ENCODE measurements at places on chromosomes 7 and 10.

DNA sequence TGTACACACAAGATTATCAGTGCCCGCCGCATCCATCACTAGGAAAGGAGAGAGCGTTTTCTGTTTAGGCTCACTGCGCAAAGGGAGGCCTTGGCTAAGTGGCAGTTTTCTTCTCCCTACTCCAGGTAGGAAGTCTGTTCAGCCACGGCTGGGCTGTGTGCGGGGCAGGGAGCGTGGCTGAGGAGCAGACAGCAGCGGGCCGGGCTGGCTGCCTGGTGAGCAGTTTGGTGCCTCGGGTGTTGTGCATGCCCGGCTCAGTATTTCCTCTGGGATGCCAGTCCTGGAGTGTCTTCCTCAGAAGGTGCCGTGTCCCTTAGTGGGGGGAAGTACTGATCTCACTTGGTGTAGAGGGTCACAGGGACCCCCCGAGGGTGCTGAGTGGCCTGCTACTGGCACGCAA lies 114.4 kb downstream of the NT5C2 start:
- no peak for DNase-seq

DNA sequence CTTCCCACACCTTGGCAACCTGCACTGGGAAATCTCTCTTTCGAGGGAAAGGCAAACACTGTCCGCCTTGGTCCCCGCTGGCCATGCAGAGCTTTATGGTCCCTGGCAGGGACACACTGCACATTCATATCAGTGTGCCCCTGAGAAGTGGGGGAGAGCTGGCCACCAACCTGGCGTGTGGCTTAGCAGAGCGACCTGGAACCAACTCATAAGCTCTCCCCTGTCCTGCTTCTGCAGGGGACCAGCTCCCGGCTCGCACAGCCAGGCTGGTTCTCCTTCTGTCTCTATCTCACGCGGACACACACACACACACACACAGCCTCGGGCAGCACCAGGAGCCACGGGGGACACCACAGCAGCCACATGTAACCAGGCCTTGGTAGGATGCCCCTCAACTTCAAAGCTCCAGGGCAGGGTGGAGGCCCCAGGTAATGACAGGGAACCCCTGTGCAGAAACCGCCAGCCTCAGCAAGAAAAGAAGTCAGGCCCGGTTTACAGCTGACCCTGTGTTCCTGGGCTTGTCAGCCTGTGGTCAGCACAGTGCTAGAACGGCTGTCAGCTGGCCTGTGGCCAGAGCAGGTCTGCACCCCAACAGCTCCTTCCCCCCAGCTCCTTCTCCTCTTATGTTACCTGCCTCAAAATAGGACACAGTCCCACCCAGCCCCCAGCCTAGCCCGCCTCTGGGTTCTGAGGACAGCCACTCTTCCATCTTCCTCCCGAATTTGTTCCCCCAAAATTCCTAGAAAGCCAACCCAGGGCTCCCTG lies 69.3 kb downstream of the OAT start:
- DNase-seq = no peak

DNA sequence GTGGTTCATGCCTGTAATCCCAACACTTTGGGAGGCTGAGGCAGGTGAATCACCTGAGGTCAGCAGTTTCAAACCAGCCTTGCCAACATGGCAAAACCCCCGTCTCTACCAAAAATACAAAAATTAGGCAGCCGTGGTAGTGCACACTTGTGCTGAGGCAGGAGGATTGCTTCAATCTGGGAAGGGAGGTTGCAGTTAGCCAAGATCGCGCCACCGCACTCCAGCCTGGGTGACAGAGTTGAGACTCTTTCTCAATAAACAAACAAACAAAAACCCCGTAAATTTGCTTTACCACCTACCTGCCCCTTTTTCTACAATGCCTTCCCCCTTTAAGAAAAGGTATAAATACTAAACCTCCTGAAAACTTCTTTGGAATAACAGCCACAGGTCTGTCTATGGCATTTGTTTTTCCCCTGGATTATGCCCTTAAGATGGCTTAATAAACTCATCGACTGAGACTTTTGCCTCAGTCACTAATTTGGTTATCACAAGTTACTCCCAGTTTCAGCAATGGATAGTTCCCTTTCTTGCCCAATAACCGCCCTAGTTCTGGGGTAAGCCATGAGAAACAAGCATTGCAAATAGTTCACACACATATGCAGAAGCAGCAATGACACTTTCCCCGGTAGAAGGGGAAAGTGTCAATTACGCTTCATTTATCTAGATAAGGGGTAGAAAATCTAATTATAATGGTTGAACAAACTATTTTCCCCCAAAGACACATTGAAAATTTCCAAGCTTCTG lies 52.8 kb upstream of the SVIL start:
- DNase-seq = no peak

DNA sequence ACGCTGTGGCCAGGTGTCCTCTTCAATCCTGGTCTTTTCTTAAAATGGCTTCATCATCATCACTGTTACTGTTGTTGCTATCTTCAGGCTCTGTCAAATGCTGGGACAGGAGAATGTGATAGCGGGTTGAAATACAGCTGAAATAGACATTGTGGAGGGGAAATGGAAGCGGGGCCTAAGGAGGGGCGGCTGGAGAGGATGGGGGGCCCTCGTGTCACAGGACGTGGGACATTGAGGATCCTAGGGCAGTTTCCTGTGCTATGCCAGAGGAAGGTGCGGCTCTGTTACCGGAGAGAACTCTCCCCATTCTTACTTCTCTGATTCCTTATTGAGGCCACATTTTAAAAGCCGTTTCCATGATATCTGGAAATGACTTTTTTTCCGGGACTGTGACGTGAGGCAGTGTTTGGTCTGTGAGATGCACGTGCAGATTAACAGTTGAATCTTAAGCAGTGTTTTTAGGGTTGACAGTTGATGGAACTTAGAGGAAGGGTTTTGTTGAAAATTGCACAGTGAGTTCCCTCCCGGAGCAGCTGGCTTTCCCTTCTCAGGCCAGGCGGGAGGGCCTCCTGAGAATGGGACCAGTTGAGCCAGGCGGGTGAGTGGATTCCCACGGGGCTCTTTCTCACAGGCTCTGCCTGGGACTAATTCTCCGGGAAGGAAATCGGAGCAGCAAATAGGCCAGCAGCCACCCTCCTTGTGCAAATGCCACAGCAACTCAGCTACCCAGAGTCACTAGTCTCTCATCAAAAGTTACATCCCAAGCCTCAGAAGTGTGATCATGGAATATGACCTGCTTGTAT lies 125.2 kb downstream of the TACC2 start:
- DNase-seq = no peak

GRCh38 chr7:101075646-101076045 lies 9.6 kb upstream of the TRIM56 start:
- no peak for DNase-seq

DNA sequence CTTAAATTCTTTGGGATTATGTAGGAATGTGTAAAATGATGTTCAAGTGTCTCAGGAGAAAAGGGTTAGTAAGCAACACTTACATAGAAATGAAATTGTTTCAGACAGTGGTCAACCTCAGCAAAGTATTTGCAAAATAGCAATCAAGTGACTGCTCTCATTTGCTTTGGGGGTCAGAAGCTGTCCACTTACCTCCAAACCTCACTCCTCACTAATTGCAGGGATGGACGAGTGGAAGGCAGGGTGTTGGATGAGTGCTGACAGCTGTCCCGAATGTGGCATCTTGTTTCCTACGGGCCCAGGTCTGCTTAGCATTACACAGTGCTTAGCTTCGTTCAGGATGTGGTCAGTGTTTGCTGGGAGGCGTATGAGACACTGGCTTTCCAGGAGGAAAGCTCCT lies 437.0 kb downstream of the SUGCT start:
- no peak for DNase-seq

- no peak for DNase-seq
These were observed 92.7 kb upstream of the AKR1E2 start for GRCh38 chr10:4733150-4733842.

- no peak for DNase-seq
These were observed 14.6 kb upstream of the AQP1 start for GRCh38 chr7:30896783-30897637.

DNA sequence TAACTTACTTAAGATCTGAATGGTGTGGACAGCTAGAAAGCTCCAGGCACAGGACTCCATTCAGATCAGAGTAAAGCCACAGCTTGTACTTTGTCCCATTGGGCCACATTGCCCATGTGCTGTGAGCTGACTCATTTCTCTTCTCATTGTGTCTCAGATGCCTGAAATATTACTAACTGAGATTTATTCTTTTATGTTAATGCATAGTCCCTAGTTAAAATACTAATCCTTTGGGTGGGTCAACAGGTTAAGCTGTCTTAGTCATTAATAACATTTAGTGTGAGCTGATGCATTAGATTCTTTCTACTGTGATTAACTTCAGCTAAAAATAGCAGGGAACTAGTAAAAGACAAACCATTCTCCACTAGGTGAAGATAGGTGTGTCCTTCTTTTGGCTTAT lies 104.7 kb upstream of the ARMC3 start:
- no peak for DNase-seq

GRCh38 chr7:44073664-44074348 lies 8.4 kb upstream of the PGAM2 start:
- peak; percentile 84 for DNase-seq

- DNase-seq = peak; percentile 28
These were observed 650 bp downstream of the UBE2D1 start for GRCh38 chr10:58335306-58336005.

GRCh38 chr7:43572516-43573049 lies 10.3 kb upstream of the STK17A start:
- no peak for DNase-seq

DNA sequence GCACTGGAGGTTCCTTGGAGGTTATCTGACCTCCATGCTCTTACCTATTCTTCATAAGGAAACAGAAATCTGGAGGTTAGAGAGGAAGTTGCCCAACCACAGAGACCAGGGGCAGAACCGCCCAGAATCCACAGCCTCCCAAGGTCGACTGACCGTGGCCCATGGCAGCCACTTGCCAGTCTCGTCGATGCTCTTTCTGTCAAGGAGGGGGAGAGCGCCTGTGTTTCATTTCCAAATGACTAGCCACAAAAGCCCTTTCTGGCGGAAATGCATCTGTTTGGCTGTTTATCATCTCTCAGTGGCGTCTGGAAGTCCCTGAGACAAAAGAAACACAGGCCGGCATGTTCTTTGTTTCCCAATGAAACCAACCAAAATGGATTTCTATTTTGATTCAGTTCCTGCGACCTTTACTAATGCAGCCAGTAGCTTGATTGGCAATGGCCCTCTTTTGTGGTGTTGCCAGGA lies 2.9 kb downstream of the RAMP3 start:
- DNase-seq = no peak

DNA sequence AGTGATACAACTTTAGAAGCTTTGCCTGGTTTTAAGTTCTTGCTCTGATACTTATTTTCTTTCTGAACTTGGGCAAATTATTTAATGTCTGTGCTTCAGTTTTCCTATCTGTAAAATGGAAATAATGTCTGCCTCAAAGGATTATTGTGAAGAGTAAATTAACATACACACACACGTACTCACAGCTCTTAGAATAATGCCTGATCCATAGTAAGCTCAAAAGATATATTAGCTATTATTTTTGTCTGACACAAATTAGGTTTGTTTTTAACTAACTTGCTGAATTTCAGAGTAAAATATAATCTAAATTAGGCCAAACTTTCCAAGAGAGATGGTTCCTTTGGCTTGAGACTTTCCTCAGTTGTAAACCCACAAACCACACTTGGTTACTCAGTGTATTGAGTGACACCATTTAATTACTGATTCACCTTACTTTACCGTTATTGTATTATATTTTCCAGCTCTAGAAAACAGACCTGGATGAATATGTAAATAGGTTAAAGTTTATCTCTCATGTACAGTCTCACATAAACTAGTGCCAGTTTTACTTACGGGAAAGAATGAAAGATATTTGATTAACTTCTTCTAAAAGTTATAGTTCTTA lies 50.4 kb downstream of the VTI1A start:
- no peak for DNase-seq

DNA sequence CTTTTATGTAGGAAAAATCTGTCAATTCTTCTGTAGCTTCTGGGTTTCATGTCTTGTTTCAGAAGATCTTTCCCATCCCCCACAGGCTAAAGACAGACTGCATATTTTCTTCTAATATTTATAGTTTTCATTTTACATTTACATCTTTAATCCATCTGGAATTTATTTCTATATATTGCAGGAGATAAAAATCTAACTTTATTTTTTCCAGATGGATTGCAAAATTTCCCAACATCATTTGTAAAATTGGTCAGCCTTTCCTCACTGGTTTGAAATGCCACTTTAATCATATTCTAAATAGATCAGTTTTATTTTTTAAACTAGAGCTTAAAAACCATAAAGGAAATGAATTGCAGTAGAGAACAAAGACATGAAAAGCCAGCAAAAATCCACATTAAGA lies 46.9 kb downstream of the TMEM26 start:
- DNase-seq = no peak

DNA sequence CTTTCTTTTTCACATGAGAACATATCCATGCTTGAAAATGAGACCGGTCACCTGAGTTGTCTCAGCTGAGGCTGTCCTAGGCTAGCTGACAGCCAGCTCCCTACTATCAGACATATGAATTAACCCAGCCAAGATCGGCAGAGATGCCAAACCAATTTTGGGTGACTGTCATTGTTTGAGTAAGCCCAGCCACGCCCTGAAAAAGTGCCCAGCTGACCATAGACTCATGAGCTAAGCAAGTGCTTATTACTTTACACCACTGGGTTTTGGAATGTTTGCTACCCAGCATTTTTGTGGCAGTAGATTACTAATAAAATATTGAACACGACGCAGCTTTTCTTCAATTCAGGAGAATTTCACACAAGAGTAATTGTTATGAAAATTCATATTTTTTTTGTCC lies 265.2 kb upstream of the LYZL1 start:
- no peak for DNase-seq

GRCh38 chr7:104642560-104642959 lies 314.2 kb downstream of the LHFPL3 start:
- DNase-seq = no peak

GRCh38 chr7:39310699-39311098 lies 255.5 kb upstream of the YAE1 start:
- DNase-seq = no peak

DNA sequence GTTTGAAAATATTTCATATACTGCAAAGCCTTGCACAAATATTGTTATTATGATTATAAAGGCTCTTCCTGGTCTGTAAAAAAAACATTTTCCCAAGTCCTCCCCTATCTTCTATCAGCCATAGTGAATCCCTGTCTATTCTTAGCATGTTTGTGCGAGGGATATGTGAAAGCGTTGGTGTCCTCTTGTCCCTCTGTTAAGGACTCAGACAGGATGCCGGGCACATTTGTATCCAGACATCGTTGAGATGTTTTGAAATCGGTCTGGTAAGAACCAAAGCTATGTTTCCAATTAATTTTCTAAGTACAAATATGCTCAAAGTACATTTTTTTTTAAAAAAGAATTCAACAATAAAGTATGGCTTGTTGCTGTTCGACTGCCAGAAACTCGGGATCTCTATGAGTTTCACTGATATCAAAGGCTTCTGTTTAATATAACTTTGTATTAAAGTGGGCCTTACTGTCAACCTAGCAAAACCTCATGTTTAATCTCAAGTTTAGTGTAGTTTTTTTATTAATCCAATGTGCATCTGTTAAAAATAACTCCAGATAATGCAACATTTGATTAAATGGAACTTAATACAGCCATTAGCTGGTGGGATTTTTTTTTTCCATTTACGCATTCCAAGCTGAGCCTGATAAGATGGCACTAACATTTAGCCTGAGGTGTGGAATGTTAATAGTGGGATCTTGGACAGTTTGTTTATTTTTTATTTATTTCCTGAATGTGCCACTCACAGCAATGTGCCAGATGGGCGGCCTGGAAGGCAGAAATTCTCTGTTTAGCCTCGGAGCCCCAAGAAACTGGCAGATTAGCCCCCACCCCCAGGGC lies 754.3 kb downstream of the LRMDA start:
- no peak for DNase-seq
